ELR (cell line): ENCODE measurements at places on chromosomes 6 and 20.

- DNase-seq, result peak; percentile 9
Measured at GRCh38 chr6:127924440-127924839, 23.6 kb upstream of the THEMIS start.

DNA sequence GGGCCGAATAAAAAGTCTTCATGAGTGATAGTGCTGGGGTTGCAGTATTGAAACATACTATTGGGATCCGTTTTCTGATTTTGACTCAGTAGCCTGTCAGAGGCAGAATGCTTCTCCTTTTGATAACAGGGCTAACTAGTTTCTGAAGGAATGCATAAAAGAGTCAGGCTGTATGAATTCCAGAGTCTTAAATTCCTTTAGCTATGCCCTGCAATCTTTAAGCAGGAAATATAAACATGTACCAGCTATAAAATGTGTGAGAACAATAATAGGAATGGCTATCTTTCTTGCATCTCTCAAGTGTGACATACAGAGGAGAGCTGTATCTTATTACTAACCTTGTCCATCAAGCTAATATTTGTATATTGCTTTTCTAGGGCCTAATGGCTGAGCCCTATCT is 917.1 kb downstream of the KIF16B start:
- no peak for DNase-seq

DNA sequence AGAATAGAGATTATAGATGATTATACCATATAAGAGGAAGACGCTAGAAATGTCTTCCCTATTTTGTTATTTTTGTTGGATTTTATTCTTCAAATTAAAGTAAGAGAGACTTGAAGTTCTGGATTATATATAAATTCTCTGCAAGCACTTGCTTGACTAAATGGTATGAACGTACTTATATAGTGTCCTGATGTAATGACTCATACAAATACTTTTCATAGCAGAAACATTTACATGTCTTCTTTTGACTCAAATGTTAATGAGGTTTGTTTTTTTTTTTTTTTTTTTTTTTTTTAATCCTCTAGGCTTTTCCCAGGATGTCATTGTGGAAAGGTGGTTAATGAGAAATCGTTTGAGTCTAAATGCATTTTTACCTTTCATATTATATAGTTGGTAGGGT is 55.0 kb downstream of the PDE7B start:
- peak; percentile 84 for DNase-seq

DNA sequence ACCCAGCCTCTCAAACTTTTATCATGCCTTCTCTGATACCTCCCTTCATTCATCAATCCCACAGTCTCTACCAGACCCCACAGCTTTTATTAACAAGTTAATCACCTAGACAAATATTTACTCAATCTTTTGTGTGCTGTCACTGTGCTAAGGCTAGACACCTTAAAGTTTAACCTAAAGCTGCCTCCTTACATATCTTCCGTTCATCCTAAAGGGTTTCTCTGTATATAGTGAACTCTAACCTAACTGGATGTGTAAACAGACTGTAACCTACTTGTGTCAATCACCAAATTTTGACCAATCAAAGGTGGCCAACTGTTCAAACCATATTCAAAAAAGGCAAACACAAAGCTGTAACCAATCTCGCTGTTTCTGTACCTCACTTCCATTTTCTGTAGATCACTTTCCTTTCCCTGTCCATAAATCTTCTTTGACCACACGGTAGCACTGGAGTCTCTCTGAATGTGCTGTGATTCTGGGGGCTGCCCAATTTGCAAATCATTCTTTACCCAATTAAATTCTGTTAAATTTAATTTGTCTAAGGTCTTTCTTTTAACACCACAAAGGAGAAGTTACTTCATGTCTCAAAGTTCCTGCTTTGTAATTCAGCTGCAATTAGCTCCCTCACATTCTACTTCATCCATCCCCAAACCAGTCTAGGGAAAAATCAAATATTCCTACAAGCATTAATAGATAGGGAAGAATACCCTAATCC is 72.5 kb downstream of the ARHGAP18 start:
- DNase-seq, result no peak

DNA sequence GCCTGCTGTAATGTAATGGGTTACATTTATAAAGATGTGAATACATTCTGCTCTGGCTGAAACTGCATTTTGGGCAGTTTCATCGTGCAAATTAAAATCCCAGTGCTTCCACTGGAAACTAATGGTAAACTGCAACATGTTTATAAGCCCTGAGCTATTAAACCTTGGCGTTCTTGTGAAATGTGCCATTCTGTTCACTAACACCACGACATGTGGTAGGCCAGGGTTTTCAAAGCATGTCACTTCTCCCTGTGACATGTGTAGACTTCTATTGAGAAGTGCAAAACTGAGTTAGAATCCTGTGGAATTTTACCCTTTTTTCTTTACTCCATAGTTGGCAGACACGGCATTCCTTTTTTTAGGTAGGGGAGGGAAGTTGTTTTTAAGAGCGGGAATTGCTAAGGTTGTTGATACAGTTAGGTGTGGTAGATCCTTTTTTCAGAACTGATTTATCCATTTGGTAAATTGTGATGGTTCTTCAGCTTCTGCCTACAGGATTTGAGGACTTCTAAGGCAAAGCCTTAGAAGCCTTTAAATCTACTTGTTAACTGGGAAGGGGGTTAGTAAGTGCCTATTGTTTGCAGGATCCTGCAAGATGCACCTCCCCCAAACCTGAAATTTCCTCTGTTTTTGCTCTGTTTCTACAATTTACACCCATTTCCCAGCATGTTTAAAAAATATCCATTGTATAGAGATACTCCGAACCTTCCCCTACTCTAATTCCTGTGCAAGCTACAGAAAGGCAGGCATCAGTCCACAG is 4.2 kb downstream of the SASH1 start:
- no peak for DNase-seq

DNA sequence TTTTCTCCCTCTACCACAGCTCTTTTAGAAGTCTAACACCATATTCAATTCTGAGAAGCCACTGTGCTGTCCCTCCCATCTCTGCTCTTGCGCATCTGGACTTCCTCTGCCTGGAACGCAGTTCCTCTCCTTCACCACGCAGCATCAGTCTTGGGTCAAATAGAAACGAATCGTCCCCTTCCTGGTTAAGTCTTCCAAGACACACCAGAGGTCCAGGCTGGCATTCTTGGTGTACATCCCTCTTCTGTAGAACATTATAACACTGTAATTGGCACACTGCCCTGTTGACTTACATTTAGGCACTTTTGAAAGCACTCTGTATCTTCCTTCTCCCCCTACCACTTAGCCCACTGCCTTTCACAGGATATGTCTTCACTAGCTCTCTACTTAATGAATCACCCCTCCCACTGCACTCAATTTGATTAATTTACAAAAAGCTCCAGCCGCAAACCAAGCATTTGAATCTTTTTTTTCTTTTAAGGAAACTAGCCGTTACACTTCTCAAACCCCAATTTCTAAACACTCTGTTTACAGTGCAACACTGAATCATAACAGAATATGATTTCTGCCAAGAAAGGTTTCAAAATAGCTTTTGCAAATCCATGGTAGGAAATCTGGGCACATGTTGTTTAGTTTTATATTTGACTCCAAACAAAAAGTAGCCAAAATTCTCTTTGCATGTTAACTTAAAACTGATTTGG is 140.8 kb upstream of the CARMIL1 start:
- DNase-seq, result peak; percentile 80

DNA sequence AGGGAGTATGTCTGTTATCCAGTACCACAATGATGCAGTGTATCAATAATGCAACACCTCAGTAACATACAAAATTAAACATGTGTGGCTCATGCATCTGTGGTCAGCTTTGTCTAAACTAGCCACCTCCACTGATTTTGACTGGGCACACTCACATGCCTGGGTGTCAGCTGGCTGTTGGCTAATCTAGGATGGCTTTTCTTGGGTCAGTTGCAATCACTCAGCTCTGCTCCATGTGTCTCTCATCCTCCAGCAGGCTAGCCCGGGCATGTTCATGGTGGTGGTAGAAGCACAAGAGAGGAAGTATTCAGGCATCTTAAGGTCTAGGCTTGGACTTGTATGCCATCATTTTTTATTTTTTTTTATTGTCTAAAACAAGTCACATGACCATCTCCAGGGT is 59.3 kb upstream of the JAG1 start:
- no peak for DNase-seq

DNA sequence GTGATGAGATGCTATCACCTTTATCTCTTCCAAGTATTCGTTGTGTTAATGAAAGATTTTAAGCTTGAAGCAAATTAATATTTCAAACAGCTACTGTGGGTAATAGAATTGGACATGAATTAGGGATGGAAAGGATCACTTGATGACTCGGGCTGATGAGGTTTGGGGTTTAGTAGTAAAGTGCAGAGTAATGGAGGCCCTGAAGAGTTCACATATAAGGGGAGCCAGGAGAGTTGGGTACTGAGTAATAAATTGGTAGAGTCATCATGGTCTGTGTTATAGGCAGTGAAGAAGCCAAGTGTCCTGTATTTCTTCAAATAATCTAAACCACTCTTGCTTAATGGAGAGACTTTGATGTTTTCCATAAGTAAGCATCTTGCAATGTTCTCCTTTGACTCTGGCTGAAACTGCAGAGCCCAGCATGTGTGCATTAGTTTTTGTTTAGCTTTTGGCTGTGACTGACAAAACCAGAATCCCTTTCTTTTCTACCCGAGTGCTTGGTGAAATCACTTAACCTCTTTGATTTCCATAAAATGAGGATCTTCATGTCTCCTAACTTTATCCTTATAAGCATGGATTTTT is 57.6 kb downstream of the L3MBTL3 start:
- no peak for DNase-seq

DNA sequence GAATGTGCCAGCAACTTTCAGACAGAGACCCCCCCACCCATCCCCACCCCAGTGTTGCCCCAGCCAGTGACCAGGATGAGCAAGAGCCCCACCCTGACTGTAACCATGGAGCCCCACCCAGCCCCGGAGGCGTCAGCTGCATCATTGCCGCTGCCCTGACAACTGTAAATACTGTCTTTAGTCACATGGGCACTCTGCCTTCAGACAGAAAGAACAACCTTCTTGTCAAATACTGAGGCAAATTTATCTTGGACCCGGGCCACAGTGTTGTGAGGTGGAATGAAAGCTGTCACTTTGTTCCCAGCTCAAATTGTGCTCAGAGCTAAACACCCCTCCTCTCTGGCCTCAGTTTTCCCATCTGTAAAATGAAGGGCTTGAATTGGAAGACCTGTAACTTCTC is 23.7 kb downstream of the MOCS3 start:
- DNase-seq, result peak; percentile 87

- peak; percentile 91 for DNase-seq
Measured at GRCh38 chr20:31712564-31713311, 9.9 kb downstream of the BCL2L1 start.

DNA sequence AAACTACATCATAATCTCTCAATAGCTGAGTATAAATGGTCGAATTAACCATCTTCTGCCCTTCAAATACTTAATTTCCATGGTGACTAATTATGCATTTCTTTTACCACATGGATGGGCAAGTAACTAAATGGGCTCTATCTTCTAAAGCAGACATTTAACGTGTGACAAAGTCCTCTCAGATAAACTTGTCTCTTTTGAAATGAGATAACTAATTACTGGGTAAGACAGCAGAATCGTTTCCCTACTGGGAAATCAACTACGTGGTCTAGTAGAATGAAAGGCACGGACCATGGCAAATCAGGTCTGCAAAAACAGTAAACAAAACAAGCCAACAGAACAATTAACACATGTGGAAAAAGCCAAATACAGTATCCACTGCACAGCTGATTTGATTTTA is 137.7 kb downstream of the BACH2 start:
- no peak for DNase-seq

DNA sequence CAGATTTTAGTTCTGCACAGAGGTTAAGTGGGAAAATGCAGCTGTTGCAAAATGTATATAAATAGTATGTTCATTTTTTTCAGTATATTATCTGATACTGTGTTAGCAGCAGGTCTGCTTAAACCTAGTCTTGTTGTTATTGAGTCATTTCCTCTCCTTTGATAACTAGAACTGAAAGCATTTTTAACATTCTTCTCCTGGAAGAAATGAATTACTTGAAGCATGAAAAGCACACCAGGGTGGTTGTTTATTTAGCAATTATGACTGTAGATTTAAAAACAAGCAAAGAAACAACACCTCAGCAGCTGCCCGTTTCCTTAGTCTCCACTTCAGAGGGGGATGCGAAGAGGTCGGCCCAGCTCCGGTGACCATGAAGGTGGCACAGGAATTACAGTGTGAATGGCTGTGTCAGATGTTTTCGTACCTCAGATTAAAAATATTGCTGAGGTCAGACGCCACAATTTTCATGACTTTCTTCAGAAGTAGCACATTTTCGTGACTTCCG is 53.5 kb downstream of the GOPC start:
- peak; percentile 86 for DNase-seq

DNA sequence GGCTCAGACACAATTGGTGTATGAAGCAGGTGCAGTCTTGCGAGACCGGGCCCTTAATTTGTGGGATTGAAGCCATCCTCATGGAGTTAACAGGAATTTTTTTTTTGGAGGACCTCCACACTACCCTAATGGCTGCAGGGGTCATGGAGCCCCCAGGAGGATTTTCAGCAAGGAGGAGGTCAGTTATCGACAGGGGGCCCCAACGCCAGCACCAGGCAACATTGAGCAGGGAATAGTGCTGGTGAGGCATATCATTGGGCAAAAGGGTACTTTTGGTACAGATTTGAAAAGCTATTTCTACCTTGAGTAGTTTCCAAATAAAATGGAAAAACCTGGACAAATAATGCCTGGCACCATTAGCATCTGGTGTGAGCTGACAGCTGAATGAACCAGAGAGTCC is 6.7 kb downstream of the FAM50B start:
- DNase-seq, result no peak

- DNase-seq, result peak; percentile 31
Measured at GRCh38 chr20:2507875-2508630, 662 bp downstream of the ZNF343 start.

GRCh38 chr6:22421198-22421597 is 124.4 kb upstream of the PRL start:
- peak; percentile 44 for DNase-seq

GRCh38 chr6:6660339-6661045 is 72.0 kb downstream of the LY86 start:
- DNase-seq, result no peak

DNA sequence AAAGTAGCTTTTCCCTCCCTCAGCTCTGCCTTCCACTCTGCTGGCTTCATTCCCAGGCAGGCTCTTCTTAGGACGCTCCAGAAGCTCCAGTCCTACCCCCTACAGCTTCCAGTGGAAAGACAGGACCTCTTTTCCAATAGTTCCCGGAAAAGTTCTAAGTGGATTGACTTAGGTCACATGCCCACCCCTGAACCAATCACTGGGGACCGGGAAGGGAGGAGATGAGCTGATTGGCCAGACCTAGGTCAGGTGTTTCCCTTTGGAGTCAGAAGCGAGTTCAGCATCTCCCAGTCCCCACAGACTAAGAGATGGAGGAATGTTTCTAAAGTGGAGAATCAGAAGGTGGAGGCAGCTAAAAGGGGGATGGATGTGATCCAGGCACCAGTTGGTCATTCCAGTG is 62.9 kb upstream of the KCNG1 start:
- DNase-seq, result no peak

GRCh38 chr6:44219053-44219814 is 2.5 kb downstream of the MYMX start:
- DNase-seq, result peak; percentile 77

GRCh38 chr20:31869942-31870725 is at the start of the genes DUSP15 and TTLL9:
Gene DUSP15 (minus strand): TSS chr20:31870527. CDS start chr20:31870337, 190 bp downstream.
Gene TTLL9 (plus strand): TSS chr20:31870634. CDS start chr20:31871127, 493 bp downstream.
- DNase-seq, result peak; percentile 23

- DNase-seq, result peak; percentile 25
Measured at GRCh38 chr6:89268776-89269175, 46.3 kb downstream of the GABRR2 start.

GRCh38 chr6:22621028-22621427 is 51.7 kb downstream of the HDGFL1 start:
- DNase-seq, result no peak

GRCh38 chr6:13304580-13305260 is 23.6 kb downstream of the TBC1D7 start:
- DNase-seq, result no peak
